ENCODE measurements at places on chromosomes 1 and 21.

DNA sequence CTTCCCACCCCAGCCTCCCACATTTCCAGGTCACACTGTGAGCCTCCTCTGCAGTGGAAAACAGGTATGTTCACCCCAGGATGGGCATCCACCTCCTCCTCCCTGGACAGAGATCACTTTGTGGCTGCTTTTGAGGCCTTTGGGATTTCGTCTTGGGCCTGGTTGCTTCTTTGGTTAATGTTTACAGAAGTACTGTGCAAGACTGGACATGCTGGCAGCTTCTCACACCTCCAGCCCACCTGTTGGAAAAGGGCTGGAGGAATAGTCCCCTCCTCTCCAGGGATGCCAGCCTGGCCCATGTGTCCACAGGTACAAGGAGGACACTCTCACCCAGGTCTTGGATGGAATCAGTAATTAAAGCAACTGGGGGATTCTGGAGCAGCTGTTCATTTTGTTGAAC is 56.1 kb downstream of the KAZN start:
- no peak for DNase-seq

DNA sequence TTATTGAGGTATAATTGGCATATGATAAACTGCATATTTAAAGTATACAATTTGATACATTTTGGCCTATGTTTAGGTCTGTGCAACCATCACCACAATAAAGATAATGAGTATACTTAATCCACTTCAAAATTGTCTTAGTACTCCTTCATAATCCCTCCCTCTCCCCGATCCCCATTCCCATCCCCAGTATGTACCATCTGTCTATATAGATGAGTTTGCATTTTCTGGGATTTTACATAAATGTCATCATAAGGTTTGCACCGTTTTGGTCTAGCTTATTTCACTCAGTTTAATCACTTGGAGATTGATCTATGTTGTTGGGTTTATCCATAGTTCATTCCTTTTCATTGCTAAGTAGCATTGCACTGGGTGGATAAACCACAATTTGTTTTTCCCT is 74.3 kb downstream of the POFUT2 start:
- DNase-seq: no peak

DNA sequence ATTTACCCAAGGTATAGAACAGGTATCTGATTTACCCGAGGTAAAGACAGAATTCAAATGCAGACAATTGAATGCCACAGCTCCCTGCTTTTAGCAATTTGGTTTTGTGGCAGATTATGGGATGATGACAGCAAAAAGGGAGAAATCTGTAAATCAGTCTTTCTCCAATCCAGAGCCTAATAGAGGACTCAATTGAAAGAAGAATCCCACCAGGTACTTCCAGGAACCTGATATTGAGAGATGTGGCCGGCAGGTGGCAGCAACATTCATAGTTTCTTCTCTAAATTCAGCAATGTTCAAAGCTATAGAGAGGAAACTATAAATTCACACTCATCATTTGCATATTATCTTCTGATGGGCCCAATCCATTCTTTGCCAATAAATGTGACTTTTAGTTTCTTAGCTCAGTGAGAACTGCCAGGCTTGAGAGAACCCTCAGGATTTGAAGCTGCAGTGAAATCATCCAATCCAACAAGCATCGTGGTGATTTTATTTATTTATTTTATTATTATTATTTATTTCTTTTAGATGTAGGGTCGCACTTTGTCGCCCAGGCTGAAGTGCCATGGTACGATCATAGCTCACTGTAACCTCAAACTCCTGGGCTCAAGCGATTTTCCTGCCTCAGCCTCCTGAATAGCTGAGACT is 9.8 kb upstream of the PHACTR4 start:
- peak; percentile 56 for DNase-seq

GRCh38 chr1:16046842-16047241 is 3.3 kb downstream of the CLCNKB start:
- DNase-seq: no peak

DNA sequence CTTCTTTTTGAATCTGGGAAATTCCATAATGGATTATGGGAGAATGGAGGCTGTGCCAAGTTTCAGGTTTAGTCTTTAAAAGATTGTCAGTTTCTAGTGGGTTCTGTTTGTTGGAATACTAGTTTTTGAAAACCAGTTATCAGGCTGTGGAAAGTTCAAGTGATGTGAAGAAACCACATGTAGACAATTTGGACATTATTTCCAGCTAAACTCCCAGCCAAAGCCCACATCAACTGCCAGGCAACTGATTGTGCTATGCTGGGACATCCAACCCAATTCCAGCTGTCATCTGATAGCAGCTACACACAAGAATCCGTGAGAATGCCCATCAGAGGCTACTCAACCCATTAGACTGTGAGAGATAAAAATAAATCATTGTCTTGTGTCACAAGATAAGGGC is 546.1 kb upstream of the ADAMTS5 start:
- no peak for DNase-seq

- DNase-seq: no peak
Observed at GRCh38 chr1:92277105-92277723, 21.6 kb downstream of the GLMN start.

GRCh38 chr1:114104949-114105348 is 48.7 kb downstream of the SYT6 start:
- no peak for DNase-seq

- DNase-seq: no peak
Observed at GRCh38 chr1:191831572-191831971, 326.7 kb upstream of the RGS18 start.

- no peak for DNase-seq
Observed at GRCh38 chr1:24903955-24904730, 25.9 kb downstream of the RUNX3 start.

DNA sequence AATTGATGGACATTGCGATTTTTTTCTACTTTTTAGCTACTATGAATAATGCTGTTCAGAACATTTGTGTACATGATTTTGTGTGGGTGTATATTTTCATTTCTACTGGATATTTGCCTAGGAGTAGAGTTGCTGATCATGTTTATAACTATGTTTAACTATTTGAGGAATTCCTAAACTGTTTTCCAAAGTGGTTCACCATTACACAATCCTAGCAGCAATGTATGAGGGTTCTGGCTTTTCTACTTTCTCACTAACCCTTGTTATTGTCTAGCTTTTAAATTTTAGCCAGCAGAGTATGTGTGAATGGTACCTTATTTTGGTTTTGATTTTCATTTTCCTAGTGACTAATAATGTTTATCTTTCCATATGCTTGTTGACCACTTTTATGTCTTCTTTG is 86.2 kb downstream of the ATG4C start:
- no peak for DNase-seq

GRCh38 chr1:23403735-23404486 is 20.6 kb downstream of the TCEA3 start:
- DNase-seq: peak; percentile 76

- DNase-seq: no peak
Observed at GRCh38 chr1:61753998-61754508, 11.8 kb downstream of the PATJ start.

- DNase-seq: no peak
Observed at GRCh38 chr1:62722796-62723195, 34.6 kb upstream of the DOCK7 start.

GRCh38 chr1:160748878-160749269 is 9.8 kb downstream of the SLAMF7 start:
- no peak for DNase-seq

- no peak for DNase-seq
Observed at GRCh38 chr1:18547460-18547859, 66.7 kb downstream of the KLHDC7A start.

- no peak for DNase-seq
Observed at GRCh38 chr1:72184099-72184701, 98.1 kb downstream of the NEGR1 start.

DNA sequence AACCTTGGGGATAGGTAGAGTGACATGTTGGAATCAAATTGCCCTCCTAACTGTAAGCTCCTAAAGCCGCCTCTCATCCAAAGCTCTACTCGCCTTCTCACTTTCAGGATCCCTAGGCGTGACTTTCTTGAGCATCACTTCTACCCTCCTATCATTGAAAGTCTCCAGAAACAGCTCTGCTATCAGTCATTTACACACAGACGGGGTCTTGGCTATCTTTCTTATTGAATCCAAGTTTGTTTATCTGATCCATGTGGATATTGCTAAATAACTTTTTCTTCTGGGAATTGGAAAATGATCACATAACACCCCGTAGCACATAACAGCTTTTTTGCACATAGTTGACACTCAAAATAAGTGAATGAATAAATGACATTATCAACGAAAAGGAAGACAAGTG is 216.4 kb upstream of the KIAA0040 start:
- DNase-seq: no peak

GRCh38 chr1:227742738-227743715 is 7.8 kb downstream of the SNAP47 start:
- no peak for DNase-seq

DNA sequence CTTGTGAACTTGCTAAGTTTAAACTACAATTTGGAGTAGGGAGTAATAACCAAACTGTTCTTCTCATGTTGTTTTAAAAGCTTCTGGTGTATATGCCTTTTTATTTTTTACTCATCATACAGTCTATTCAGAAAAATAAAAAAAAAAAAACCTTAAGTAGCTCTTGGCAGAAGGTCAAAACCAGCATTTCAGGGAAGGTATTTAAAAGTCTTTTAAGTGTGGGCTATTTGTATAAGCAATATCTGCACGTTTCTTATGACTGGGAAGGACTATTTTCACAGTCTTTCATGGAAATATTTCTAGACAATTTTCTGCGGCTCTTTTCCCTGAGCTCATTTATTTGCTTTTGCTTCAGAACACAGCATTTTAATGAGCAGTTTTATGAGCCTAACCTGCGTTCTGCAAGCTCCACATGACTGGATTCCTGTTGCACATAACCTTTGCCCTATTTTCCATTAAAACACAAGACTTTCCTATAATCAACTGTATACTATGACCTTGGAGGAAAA is 60.9 kb upstream of the C1orf105 start:
- DNase-seq: no peak

DNA sequence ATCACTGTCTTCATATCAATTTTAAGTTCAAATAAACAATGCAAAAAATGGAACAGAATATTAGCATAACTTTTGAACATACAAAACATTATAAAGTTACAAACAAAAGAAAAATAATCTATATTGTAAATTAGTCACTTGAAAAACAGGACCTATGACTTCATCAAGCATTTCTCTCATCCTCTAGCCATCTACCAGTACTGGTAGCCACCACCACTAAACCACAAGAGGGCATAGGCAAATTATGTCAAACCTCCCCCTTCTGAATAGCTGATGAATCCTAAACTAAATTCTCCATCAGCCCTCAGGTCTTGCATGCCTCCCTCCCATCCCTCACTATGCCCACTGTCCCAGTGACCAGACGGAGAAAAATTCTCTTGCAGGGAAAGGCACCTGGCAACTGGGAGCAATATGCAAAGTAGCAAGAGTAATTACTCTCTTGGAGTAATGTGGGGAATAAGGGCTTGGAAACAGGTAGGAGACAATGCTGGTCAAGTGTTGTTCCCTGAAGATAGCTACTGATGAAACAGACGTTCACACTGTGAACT is 37.1 kb downstream of the SSX2IP start:
- DNase-seq: no peak

DNA sequence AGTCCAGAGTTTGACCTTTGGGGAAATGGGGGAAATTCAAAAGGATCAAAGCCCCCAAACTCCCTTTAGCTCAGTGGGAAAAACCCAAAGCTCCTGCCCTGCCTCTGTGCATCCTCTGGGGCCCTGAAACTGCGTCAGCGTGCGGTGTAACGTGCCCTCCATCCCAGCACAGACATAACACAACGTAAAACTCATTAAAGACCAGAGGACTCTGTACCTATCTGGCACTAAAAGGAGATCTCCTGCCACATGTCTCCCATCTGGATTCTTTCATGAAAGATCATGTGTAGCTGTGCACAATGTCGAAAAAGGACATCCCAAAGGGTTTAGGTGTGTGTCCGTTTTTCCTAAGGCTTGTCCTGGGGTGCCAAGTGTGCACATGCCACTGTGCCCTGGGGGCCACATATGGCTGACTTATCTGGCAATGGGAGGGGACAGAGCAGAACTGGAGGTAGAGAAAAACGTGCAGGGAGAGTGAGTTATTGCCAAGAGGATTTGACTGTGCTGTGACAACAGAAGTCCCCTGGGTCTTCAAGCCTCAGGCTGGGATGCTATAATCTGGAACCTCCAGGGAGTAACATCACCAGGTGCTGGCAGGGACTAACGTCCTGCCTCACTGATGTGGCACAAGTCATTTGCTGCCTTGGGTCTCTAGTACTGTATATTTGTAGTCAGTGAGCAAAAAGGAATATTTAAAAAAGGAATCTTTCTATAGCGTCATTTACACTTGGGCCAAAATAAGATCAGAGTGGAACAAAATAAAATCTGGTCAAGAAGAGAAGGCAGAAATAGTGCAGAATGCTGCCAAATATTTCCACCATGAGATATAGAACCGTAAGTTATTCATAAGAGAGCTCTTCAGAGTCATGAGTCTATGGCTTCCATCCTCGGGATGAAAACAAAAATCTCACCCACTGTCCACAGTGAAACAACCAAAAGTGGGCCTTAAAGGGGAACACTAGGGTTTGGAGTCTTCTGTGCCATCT is 52.3 kb downstream of the ITPKB start:
- no peak for DNase-seq

- no peak for DNase-seq
Observed at GRCh38 chr1:19365721-19366120, 53.6 kb downstream of the SLC66A1 start.

- no peak for DNase-seq
Observed at GRCh38 chr1:188022661-188023060, 1193.9 kb downstream of the PLA2G4A start.

- DNase-seq: no peak
Observed at GRCh38 chr1:84366786-84367185, 31.5 kb upstream of the DNASE2B start.

DNA sequence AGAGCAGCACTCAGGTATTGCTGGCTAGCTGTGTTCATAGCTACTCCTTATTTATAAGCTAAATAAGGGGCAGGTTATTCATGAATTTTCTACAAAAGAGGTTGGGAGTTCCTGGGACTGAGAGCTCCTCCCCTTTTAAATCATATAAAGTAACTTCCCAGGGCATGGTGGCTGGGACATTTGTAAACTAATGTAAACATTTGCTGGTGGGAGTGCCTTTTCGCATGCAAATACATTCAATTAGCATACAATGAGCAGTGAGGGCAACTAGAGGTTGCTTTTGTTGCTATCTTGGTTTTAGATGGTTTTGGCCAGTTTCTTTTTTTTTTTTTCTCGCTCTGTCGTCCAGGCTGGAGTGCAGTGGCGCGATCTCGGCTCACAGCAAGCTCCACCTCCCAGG is 43.4 kb downstream of the GNPAT start:
- no peak for DNase-seq

DNA sequence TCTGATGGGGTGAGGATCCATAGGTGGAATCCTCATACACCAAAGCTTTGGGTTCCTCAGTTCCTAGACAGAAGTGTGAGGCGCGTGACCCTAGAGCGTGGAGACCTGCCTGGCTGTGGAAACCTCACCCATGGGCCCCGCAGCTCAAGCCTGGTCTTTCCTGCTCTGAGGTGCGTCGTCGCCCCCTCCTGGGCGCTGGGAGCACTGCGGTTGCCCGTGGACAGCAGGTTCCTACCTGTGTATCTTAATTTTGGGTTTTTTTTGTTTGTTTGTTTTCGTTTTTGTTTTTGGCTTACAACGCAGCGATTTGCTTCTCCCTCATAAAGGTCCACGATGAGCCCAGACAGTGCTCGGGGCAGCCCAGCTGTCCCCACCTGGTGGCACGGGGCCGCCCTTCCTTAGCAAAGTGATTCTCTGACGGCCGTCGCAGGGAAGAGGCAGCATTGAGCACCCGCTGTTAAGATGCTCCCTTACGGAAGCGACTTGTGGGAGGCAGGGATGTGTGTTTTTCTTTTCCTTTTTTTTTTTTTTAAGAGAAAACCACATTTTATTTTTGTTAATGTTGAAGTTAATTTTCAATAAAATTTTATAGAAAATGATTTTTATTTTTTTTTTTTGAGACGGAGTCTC is 36.5 kb upstream of the TRAPPC10 start:
- DNase-seq: peak; percentile 83

- no peak for DNase-seq
Observed at GRCh38 chr1:217079584-217079983, 356.4 kb upstream of the ESRRG start.
